ENCODE measurements at places on chromosomes 6 and 20. TPM values are rescaled to one million over a fixed set of nuclear protein-coding genes. Genes with fewer than 3 reads are reported as not detected.

GRCh38 chr20:1212607-1213396 lies 9.5 kb downstream of the C20orf202 start:
- no peaks in the 10 kb centered on the region for H3K27me3 ChIP-seq
- H3K36me3 ChIP-seq, result no peaks in the 10 kb centered on the region
- no peak overlapping the region for H3K27ac ChIP-seq
- H3K4me3 ChIP-seq, result no peak overlapping the region
- H3K4me1 ChIP-seq, result no peaks in the 10 kb centered on the region

- H3K4me3 ChIP-seq, result no peak overlapping the region
- no peaks in the 10 kb centered on the region for H3K27me3 ChIP-seq
- no peak for DNase-seq
- H3K4me1 ChIP-seq, result no peaks in the 10 kb centered on the region
Measured at GRCh38 chr20:33531885-33532284, 42.0 kb downstream of the CBFA2T2 start.

The LY6G6D gene
- not detected for total RNA-seq

DNA sequence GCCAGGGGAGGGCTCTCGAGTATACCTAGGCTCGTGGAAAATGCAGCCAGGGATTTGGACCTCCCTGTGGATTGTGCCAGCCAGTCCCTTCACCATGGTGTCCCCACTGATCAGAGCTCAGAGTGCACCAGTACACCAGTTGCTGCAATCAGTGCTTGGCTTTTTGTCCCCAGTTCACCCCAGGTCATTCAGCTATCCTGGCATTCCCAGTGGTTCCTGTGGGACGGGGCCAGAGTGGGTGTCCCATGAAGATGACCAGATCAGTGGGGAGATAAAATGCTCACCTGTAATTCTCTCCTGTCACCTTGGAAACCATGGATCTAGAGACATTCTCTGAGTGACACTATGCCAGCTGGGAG lies 23.8 kb downstream of the MAS1 start:
- no peak for DNase-seq
- H3K36me3 ChIP-seq, result no peaks in the 10 kb centered on the region
- H3K27me3 ChIP-seq, result no peaks in the 10 kb centered on the region

GRCh38 chr6:54633601-54634000 lies 213.0 kb upstream of the FAM83B start:
- no peak for DNase-seq
- no peaks in the 10 kb centered on the region for H3K27me3 ChIP-seq
- H3K27ac ChIP-seq, result no peak overlapping the region
- peaks cover 3% of the 10 kb centered on the region for H3K4me1 ChIP-seq

DNA sequence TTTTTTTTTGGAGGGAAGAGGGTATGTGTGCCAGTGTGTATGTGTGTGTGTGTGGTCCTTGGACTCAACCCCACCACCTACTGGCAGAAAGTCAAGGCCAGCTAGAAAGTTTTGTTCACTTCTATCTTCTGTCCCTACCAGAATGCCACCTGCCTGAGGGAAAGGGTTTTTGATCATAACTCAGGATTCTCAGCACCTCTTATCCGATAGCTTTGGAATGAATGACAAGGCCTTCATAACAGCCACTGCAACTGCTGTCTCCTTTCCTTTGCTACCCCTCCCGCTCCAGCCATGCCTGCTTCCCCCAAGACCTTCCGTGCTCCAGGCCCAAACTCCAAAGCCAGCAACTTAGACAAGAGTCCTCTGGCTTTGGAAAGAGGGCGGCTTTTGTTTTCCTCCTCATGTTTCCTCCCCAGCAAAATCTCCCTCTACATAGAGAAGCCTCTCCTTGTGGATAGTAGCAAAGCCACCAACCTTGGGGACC lies 18.7 kb downstream of the BTN3A1 start:
- H3K36me3 ChIP-seq, result no peaks in the 10 kb centered on the region
- H3K27me3 ChIP-seq, result no peaks in the 10 kb centered on the region

DNA sequence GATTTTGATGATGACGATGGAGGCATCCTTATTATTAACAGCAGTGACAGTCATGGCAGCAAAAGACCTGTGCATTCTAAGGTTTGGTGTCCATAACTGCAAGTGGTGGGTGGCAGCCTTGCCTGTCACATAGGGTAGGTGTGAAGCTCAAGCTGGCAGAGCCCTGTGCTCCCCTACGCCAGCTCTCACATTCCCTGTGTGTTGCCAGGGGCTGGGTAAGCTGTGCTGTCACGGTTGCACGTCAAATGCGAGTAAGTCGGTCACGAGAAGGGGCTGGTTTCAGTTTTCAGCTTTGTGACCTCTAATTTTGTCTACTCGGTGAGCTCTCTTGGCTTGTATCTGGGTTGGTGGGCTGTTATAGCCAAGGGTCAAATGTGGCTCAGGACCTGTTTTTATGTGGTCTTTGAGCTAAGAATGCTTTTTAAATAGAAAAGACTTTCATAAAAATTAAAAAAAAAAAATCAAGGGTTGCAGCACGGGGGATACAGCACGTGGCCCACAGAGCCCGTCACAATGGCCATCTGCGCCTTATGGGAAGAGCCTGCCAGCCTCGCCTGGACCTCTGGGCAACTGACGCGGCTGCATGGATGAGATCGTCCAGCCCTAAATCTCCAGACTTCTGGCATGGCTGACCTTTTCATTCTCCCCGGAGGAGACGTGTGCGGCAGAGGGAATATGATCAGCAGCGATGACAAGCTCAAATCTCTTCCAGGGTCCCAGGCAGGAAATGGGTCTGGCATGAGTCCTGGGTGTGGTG lies 148.5 kb downstream of the PHACTR3 start:
- H3K36me3 ChIP-seq, result no peaks in the 10 kb centered on the region
- no peaks in the 10 kb centered on the region for H3K4me1 ChIP-seq
- no peak overlapping the region for H3K27ac ChIP-seq

The C6orf141 gene
- 9.3 TPM for total RNA-seq

The THEMIS gene
- total RNA-seq, result 0.31 TPM

DNA sequence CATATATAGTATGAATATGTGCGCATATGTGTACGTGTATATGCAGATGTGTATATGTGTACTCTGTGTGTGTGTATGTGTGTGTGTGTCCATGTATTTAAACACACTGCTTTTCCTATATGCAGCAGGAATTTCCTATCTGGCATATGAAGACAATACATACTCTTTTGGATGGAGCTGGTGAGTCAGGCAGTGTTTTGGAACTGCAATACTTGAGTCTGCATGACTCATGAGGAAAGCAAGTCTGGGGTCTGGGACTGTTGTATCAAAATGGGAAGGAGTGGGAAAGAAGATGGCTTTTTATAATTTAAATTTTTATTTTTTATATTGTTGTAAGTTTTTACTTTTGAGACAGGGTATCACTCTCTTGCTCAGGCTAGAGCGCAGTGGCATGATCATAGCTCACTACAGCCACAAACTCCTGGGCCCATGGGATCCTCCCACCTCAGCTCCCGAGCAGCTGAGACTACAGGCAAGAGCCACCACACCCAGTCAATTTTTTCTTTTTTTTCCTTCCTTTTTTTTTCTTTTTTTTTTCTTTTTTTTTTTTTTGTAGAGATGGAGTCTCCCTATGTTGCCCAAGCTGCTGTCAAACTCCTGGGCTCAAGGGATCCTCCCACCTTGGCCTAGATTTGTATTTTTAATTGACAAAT lies 72.2 kb downstream of the ATXN1 start:
- no peaks in the 10 kb centered on the region for H3K27me3 ChIP-seq
- no peaks in the 10 kb centered on the region for H3K4me1 ChIP-seq
- DNase-seq, result no peak
- H3K4me3 ChIP-seq, result no peak overlapping the region
- H3K27ac ChIP-seq, result no peak overlapping the region
